HT1080 (cell line): ENCODE measurements at places on chromosomes 6 and 20. TPM values are rescaled to one million over a fixed set of nuclear protein-coding genes. Genes with fewer than 3 reads are reported as not detected.

Gene SMOC2
- not detected in 2 replicates for total RNA-seq

DNA sequence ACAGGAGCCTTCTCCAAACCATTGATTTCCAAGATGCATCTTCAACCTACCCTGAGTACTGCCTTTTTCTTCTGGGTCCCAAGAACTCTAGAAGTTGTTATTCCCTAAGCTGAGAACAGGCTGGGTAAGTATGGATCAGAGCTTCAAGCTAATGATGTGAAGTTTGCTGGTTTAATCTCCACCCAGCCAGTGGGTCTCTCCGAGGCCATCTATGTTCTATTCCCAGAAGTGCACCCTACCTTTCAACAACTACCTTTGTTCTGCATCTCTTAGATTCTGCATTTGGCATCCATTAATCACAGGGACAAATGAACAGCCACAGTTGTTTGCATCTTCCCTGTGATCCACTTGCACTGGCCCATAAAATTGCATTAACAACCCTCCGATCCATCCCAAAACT, 246.2 kb downstream of the HIVEP2 start:
- no peak for DNase-seq

Gene DNAH8
- total RNA-seq, result not detected in 2 replicates

GRCh38 chr20:9616833-9617461, 102.6 kb downstream of the LAMP5 start:
- peak; percentile 45 for DNase-seq

GRCh38 chr6:148295261-148295887, 47.3 kb upstream of the SASH1 start:
- no peak for DNase-seq

DNA sequence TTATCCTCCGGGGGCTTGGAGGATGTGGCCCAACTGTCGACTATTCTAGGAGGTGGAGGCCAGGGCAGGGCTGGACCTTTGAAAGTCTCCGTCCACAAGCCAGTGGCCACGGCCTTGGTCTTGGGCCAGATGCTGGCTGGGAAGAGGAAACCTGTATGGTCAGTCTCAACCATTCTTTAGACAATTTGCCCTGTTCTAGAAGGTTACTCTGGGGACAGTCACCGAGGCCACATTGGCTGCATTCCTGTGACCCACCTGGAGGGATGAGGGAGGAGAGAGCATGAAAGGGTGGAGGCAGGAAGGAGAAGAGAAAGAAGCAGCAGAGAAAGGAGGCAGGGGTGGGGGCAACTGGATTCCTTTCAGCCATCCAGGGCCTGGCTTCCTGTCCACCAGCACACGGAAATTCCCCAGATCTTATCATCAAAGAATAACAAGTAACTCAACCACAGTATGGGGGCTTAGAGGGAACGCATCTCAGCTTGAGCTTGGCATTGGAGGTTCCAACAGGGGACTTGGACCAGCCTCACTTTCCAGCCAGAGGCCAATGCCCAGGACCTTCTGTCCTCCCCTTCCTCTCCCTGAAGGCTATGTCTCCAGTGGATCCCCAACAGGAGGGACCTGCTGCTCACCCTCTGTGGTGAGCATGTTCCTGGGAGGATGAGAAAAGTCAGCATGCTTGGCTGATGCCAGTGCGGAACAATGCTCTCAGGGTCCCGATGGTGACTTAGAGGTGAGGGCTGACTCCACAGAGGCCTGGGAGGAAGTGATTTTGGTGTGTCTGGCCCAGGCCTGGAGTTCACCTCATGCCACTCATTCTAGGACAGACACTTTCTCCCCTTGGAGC, 30.4 kb downstream of the TGM2 start:
- peak; percentile 89 for DNase-seq

GRCh38 chr6:129662406-129662766, 47.6 kb downstream of the ARHGAP18 start:
- no peak for DNase-seq

- DNase-seq, result no peak
These were observed 25.0 kb downstream of the TTK start for GRCh38 chr6:80029470-80029869.

Gene TRIM10
- not detected in 2 replicates for total RNA-seq

Gene HSD17B8
- total RNA-seq, result 5.3 and 5.6 TPM in 2 replicates

- no peak for DNase-seq
These were observed 16.2 kb upstream of the VAPB start for GRCh38 chr20:58372806-58373205.

DNA sequence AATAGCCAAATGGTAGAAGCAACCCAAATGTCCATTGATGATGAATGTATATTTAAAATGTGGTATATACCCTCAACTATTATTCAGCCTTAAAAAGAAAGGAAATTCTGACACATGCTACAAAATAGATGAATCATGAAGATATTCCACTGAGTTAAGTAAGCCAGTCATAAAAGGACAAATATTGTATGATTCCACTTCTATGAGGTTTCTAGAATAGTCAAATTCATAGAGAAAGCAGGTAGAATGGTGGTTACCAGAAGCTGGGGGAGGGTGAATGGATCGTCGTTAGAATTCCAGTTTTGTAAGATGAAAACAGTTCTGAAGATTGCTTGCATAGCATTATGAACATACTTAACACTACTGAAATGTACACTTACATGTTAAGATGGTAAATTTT, 214.3 kb upstream of the MYLIP start:
- DNase-seq, result no peak

Gene FILIP1
- total RNA-seq, result 0.30 and 0.85 TPM in 2 replicates

Gene PARD6B
- 2.1 and 3.1 TPM in 2 replicates for total RNA-seq

Gene SGK2
- total RNA-seq, result not detected in 2 replicates

- peak; percentile 98 for DNase-seq
These were observed 38.1 kb upstream of the NOX3 start for GRCh38 chr6:155493694-155494143.

GRCh38 chr6:162856885-162857284, 129.1 kb downstream of the PACRG start:
- peak; percentile 89 for DNase-seq

GRCh38 chr6:98821756-98822405, 12.5 kb upstream of the POU3F2 start:
- peak; percentile 20 for DNase-seq

Gene PROKR2
- total RNA-seq, result not detected in 2 replicates

Gene OPRM1
- not detected in 2 replicates for total RNA-seq

DNA sequence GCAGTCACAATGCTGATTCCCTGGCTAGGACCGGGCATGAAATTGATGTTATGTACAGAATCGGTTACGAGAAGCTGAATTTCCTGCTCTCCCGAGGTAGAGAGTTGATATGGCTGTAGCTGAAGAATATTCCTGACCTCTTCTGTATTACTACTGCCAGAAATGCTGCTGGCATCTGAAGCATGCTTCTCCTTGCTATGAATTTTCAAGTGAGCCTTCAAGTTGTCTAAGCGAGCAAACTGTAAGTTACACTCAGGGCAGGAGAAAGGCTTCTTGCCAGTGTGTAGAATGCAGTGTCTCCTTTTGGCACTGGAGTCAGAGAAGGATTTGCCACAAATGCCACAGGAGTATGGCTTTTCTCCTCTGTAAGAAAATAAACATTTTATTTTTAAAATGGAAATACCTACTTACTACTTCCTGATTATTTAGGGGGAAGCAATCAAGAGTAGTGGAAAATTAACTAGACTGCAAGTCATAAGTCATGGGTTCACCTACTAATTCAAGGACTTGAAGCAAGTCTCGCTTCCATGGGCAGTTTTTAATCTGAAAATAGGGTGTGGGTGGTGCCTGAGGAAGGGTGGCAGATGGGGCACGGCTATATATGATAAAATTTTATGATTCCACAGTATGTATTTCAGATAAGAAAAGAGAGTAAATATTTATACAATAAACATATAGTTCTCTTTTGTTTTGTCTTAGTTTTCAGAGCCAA, 10.8 kb upstream of the MICAL1 start:
- DNase-seq, result no peak

Gene PGK2
- not detected in 2 replicates for total RNA-seq

DNA sequence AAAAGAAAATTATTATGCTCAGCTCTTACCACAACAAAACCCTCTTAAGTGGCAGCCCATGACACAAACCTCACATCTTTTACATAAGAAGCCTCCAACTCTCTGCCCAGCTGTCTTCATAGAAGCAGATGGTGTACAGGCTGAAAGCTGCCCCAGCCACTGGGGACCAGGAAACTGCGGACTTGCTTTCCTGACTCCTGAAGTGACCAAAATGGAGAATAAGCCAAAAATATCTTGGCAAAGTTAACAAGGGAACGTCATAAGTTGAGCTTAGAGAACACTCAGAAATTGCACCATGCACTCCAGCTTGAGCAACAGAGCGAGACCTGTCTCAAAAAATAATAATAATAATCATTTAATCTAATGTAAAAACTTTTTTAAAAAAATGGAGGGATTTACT, 160.3 kb upstream of the CDYL start:
- DNase-seq, result no peak

Gene CBLN4
- not detected in 2 replicates for total RNA-seq

- DNase-seq, result no peak
These were observed 438.3 kb downstream of the UTRN start for GRCh38 chr6:144723431-144723830.

DNA sequence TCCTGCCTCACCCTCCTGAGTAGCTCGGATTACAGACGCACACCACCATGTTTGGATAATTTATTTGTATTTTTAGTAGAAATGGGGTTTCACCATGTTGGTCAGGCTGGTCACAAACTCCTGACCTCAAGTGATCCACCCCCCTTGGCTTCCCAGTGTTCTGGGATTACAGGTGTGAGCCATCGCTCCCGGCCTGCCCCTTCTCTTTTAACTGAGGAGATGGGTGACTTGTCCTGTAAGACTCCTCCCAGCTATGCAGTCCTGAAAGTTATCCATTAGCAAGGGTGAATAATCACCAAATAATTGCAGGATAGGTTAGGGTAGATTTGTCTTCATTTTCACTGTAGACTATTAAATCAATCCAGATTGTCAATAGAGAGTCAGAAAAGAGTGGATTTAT, 40.5 kb upstream of the JARID2 start:
- no peak for DNase-seq

DNA sequence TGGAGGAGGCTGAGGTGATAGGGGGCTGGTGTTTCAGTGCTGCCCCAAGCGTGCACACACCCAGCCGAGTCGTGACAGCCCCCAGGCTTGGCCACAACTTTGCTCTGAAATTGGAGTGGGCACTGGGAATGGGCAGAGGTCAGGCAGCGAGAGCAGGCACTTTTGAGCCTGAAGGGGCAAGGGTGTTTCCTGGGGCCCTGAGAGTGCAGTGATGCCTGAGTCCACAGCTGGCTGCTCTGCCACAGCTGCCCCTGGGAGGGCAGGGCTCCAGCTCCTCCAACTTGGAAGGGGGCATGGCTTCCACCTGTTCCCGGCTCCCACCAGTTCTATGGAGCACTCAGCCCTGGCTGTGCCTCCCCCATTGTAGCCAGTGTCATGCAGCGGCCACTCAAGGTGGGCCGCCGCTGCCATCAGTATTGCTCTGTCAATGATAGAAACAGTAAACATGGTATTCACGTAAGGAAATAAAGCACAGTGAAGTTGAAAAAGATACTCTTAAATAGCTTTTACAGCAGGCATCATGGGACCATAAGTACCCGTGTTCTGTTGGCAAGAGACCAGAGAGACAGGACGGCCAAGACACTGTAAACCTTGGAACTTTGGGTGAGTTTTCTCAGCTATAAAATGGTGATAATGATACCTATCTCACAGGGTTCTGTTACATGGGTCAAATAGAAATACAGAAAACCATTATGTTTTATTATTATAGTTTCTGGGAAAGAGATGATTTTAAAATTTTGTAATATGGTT, 108.9 kb downstream of the THEMIS start:
- no peak for DNase-seq

Gene DCBLD1
- total RNA-seq, result 29.5 and 30.7 TPM in 2 replicates

DNA sequence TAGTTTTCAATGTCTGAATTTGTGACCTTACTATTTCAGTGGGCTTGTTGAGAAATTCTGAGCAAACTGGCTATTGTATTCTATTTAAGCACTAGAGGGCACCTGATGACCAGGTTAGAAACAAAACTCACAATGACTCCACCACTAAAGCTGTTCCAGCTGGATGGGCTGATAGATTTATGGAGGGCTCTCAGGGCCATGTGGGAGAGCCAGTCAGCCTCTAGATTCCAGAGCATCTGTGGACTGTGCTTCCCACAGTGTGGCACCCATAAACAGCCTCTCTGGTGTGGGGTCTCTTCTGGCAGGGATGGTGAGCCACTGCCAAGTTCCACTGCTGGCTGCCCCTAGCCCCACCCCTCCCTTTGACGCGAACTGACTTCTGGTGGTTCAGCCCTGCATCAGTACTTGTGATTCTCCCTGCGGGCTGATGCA, 29.2 kb downstream of the C6orf58 start:
- peak; percentile 60 for DNase-seq

DNA sequence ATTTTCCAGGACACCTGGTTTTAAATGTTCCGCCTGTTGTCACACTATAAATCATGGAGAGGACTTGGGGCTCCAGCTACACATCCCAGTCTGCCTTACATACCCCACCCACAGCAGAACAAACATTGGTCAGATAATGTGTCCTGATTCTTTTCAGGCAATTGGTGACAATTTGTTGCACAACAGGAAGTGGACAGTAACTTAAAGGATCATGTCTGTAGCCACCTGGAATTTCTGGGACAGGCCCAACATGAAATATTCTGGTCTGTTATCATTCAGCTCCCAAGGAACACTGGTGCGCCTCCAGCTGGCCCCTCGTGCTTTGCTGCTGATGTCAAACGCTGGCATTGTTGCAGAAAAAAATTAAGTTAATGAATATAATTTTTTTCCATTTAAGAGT, 117.2 kb downstream of the SOBP start:
- DNase-seq, result no peak

DNA sequence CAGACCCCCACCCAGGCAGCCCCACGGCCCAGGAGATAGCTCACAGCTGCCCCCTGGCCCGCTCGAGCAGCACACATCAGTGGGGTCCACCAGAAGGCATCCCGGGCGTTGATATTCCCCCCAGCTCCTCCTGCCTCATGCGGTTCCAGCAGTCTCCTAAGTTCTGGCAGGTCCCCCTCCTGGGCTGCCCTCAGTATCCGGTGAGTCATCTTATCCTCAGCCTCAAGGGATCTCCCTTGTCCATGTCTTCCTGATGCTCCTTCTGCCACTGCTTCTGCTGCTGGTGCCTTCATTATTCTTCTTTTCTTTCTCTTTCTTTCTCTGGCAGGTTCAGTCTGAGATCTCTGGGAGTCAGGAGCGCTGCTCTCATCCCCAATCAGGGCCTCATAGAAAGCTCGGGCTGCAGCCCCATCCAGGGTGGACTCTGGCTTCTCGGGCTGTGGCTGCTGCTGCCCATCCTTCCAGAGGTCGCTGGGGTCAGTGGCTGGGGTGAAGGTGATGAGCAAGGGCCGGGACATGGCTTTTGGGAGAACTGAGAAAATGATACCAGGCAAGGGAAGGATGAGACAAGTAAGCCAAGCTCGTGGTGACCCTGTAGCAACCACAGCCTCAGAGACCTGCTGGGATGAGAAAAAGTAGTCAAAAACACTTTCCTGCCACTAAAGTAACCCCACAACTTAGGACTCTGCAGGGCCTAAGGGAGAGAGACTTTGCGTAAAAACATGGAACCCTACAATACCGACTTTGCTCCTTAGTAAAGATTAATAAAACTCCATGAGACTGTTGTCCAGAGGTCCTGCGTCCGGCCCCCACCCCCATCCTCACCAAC, 622 bp downstream of the GPANK1 start:
- peak; percentile 89 for DNase-seq
